ENCODE measurements at places on chromosomes 6 and 20.

GRCh38 chr6:14075095-14075503 is 42.5 kb upstream of the CD83 start:
- DNase-seq: peak; percentile 19

GRCh38 chr20:58982406-58983114 is 1.5 kb downstream of the NELFCD start:
- no peak for DNase-seq

- peak; percentile 42 for DNase-seq
These were observed 55.4 kb downstream of the RIPOR3 start for GRCh38 chr20:50635676-50636600.

DNA sequence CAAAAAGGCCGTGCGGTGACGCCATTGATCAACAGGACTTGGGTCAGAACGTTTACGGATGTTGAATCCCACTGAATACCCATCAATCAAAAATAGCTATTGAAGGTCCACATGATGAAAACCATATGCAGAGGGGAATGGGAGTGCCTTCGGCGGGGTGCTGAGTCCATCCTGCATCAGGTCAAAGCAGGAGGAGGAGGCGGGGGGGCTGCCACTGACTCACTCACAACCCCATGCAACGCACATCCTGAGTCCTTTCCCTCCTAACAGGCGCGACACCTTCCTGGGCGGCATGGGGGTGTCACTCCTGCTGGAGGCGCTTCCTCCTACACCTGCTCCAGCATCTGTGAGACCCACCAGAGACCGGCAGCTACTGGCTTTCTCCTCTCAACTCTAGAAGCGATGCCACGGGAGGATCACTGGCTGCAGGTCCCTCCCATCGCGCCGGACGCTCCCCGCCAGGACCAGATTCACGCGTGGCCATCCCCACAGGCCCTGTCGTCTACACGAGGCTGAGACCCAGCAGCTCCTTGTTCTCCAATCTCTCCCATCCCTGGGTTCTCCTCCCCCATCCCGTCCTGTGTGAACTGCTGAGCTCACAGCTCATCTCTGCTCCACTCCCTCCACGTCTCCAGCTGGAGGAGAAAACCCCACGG is 170.6 kb upstream of the THBS2 start:
- no peak for DNase-seq

DNA sequence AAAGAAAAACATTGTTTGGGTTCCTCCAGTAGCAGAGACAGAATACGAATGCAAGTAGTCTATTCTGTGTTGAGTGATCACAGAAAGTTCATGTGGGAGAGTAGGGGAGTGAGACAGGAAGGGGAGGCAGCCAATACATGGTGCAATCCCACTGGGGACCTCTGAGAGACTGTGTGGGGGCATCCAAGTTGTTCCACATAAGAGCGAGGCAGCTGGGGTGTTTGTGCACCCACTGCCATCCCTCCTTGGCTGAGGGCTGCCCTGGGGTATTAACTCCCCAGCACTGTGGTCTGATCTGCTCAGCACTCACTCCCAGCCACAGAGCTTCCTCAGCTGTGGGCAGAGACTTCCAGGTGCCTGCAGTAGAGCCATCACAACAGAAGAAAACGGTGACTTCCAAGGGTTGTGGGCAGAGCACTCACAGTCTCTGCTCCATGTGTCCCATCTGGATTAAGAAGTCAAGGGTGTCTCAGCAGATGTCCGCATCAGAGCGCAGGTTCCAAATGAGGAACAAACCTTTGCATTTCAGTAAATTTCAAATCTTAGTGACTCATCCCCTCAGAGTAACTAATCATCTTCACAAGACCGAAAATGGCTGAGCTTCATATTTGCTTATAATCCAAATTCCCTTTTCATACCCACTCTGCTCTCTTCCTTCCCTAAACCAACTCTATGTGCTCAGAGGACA is 101.9 kb upstream of the NAA20 start:
- DNase-seq: no peak

GRCh38 chr6:30836957-30837356 is 47.4 kb upstream of the DDR1 start:
- no peak for DNase-seq

DNA sequence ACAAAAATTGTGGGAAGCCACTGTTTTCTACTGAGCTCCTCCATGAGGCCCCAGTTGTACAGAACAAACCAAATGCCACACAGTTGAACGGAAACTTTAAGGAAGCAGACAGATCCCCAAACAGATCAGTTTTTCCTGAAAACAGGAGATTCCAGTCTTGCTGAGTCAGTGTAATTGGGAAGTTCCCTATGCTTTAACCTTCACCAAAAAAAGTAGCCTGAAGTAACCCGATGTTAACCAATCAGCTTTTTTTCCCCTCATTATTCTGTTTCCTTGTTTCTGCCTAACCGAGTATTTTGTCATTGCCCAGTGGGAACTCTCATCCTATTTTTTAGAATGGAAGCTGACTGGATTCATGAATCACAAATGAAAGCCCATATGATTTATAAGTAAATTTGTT is 36.7 kb downstream of the MARCKS start:
- peak; percentile 22 for DNase-seq

DNA sequence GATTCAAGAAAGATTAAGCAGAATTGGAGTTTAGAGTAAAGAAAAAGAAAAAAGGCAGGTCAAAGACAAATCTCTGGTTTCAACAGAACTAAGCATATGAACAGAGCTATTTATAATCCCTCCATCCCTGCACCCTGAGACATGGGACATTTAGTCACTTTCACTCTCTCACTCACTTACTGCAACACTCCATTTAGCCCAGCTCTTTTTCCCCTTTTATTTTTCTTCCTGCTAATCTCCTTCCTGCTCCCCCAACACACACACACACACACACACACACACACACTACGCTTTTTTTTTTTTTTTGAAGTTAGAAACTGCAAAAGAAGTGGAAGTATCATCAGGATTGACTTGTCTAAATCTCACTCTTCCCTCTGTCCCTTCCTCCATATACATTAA is 45.1 kb upstream of the TBC1D7 start:
- no peak for DNase-seq

- DNase-seq: no peak
These were observed 30.5 kb upstream of the MDFI start for GRCh38 chr6:41607736-41608135.

- no peak for DNase-seq
These were observed 62.6 kb downstream of the NRSN1 start for GRCh38 chr6:24188578-24189080.

- DNase-seq: no peak
These were observed 143.9 kb upstream of the INSM1 start for GRCh38 chr20:20223981-20224380.

GRCh38 chr20:2276015-2276414 is 19.8 kb upstream of the TGM3 start:
- DNase-seq: no peak

DNA sequence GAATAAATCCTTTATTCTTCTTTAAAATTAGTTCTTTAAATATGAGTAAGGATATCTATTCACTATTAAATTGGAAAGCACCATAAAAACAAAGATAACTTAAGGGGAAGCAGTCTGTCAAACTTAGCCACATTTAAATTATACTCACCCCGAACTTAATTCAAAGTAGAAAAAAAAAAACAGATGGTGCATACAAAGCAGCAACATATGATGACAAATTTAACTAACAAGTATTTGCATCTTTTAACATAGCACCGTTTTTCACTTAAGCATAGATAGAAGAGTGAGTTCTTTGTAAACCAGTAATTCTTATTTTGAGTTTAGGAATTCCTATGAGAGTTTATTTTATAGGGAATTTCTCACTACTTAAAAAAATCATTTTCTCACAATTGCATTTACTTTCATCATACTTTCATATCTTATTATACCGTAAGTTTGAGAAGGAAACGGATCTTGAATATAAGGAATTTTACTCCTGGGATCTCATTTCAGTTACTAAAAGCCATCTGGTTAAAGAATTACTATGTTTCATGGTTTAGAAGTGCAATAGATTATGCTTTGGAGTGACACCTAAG is 828.2 kb upstream of the MAP3K7 start:
- no peak for DNase-seq

DNA sequence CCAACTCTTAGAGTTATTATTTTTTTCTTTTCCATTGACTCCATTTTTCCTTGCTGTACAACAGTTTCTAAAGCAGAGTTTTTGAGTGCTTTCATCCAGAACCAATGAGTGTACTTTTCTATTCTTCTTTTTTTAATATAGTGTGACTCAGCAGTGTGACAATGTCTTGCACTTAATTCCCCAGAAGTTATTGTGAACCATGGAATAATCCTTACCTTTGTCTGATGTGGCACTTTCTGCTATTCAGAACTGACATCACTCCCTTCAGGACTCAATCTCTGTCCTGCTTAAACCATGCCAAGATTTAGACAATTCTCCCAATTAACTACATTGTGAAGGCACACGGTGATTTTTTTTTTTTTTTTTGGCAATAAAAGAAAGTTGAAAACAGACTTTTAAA is 41.5 kb downstream of the GRIK2 start:
- DNase-seq: no peak

- DNase-seq: peak; percentile 82
These were observed 112.0 kb downstream of the ZMYND8 start for GRCh38 chr20:47244451-47244850.

DNA sequence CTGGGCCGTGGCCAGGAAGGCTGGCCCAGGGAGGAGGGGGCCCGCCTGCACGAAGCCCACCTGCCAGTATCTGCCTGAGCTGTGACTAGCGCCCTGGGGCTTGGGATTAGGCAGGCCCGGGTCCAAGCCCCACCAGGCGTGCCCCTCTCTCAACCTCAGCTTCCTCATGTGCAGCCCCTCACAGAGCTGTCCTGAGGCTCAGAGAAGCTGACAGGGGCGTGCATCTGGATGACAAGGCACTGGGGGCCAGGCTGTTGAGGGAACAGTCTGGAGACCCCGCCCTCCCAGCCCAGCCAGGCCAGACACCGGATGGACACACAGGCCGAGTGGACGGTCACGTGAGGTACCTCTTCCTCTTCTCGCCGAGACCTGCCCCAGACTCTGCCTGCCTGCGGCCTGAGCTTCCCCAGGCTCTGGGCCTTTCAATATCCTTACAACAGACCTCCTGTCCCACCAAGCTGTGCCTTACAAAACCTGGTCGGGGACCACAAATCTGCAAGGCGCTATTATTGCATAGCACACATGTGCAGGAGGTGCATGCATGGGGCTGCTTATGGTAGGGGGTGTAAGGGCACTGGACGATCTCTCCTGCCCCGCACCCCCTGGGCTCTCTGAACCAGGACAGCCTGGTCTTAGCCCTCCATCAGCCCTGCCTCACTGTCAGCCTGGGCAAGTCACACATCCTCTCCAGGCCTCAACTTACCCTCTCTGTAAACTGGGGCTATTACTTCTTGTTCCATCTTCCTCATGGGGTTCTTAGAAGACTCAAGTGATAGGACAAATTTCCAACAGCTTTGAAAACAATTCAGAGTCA is 20.0 kb downstream of the NOL4L start:
- no peak for DNase-seq

- peak; percentile 90 for DNase-seq
These were observed 76.8 kb downstream of the COL12A1 start for GRCh38 chr6:75128878-75129570.

- DNase-seq: peak; percentile 35
These were observed 27.5 kb downstream of the RSPH3 start for GRCh38 chr6:158972241-158973233.

- DNase-seq: peak; percentile 78
These were observed 87.1 kb upstream of the GJE1 start for GRCh38 chr6:142045380-142046278.

GRCh38 chr6:81003156-81003555 is 749.3 kb downstream of the TENT5A start:
- DNase-seq: no peak

DNA sequence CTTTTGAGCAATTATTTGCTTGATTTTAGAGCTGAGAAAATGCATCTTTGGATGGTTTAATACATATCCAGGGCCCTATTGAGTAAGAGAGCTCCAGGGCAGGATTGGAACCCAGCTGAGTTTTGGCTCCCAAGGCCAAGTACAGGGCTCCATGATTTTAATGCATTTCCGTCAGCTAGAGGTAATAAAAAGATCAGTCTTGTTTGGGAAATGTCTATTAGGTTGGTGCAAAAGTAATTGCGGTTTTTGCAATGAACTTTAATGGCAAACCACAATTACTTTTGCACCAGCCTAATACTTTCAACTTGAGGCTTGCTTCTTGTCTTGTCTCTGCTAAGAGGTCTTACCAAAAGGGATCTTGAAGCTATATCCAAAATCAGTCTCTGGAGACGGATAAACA is 29.4 kb upstream of the CDH4 start:
- no peak for DNase-seq

DNA sequence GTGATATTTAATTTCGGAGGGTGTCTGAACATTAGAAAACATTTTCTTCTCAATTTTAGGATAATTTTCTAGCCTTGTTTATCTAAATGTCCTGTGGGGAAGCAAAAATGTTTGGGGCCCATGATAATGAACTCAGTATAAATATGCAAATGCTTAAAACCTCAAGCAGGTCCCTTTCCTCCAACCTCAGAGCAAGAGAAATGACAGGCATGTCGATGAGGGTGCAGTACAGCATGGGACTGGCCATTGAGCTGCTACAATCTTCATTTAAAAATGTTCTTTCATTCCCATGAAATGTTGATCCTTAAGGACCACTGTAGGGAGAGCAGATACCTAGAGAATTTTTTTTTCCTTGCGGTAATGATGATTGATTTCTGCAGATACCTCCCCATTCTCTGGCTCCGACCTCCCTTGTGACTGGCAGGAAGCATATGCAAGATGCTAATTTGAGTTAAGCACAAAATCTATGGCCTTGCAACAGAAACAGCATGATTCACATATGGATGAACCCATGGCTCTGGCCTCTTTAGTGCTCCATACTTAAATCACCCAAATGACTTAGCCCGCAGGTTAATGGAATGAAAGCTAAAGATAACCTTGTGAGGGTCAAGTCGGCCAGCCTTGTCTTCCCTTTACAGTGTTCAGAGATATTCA is 243.3 kb downstream of the SOX4 start:
- DNase-seq: no peak

DNA sequence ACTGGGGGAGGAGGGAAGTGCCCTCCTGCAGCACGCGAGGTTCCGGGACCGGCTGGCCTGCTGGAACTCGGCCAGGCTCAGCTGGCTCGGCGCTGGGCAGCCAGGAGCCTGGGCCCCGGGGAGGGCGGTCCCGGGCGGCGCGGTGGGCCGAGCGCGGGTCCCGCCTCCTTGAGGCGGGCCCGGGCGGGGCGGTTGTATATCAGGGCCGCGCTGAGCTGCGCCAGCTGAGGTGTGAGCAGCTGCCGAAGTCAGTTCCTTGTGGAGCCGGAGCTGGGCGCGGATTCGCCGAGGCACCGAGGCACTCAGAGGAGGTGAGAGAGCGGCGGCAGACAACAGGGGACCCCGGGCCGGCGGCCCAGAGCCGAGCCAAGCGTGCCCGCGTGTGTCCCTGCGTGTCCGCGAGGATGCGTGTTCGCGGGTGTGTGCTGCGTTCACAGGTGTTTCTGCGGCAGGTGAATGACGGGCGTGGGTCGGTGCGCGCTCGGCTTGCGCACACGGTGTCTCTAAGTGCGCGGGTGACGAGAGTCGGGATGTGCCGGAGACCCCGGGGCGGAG is at the start of gene CDKN1A:
Gene CDKN1A (plus strand): TSS at position 227 of the 555 bp plus-strand sequence. CDS start 5,388 bp downstream, outside the sequence.
- DNase-seq: peak; percentile 98

Data from fibroblast of gingiva (primary cell).